Thoracic aorta (tissue), 2 donors: ENCODE measurements at places on chromosomes 6 and 20. TPM values are rescaled to one million over a fixed set of nuclear protein-coding genes. Genes with fewer than 3 reads are reported as not detected.

The ADGRB3 gene
- 2.4 TPM for total RNA-seq

The FOXS1 gene
- 44.5 TPM for total RNA-seq

The PCSK2 gene
- total RNA-seq, result 1.2 TPM

The POLR1C gene
- total RNA-seq, result 9.9 TPM

The FKBP1A gene
- total RNA-seq, result 184 TPM

The UNC93A gene
- not detected for total RNA-seq

The LY6G6C gene
- not detected for total RNA-seq

The PSORS1C2 gene
- not detected for total RNA-seq

The PSMA7 gene
- 228 TPM for total RNA-seq

The TRIM31 gene
- total RNA-seq, result 2.0 TPM

The EPHA7 gene
- total RNA-seq, result 0.14 TPM

The SIGLEC1 gene
- 45.5 TPM for total RNA-seq

The HMGN4 gene
- total RNA-seq, result 45.9 TPM

The ELOVL2 gene
- total RNA-seq, result 0.78 TPM

The PEX6 gene
- 6.8 TPM for total RNA-seq

The GLYATL3 gene
- not detected for total RNA-seq

The PRSS35 gene
- 4.7 TPM for total RNA-seq

The GABRR1 gene
- 5.4 TPM for total RNA-seq

The ANGPT4 gene
- 1.6 TPM for total RNA-seq

The ULBP2 gene
- not detected for total RNA-seq

The SLC44A4 gene
- total RNA-seq, result 5.8 TPM

The ULBP3 gene
- 3.0 TPM for total RNA-seq

The TFAP2D gene
- not detected for total RNA-seq

The AIF1 gene
- total RNA-seq, result 21.5 TPM

The MAP7 gene
- total RNA-seq, result 6.9 TPM

The FOXC1 gene
- total RNA-seq, result 103 TPM

The BPIFB2 gene
- total RNA-seq, result not detected

The SLC29A1 gene
- 132 TPM for total RNA-seq

The LTA gene
- not detected for total RNA-seq

The GNMT gene
- total RNA-seq, result not detected

The VGLL2 gene
- not detected for total RNA-seq

The SAMD5 gene
- 1.6 TPM for total RNA-seq

The NKX2-4 gene
- total RNA-seq, result not detected

The CLIC5 gene
- 2.6 TPM for total RNA-seq

The SNHG17 gene
- total RNA-seq, result 38.9 TPM
